ENCODE measurements at places on chromosomes 3 and 15.

GRCh38 chr3:109132801-109133473 is 3.6 kb upstream of the C3orf85 start:
- DNase-seq = peak; percentile 12

DNA sequence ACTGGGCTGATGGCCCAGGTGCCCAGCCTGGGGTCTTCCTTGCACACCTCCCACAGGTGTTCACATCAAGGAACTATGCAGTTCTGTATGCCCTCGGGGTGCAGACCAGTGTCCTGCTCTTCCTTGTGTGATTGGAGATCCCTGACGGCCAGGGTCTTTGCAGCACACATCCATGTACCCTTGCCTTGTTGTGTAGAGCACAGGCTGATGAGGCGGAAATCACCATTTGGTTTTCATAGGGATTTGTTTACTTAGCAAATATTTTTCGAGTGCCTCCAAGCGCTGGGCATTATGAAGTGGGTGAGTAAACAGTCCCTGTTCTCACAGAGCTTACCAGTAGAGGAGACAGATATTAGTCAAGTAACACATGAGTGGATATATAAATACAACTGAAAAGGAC is 209.3 kb upstream of the UMPS start:
- DNase-seq = peak; percentile 10

DNA sequence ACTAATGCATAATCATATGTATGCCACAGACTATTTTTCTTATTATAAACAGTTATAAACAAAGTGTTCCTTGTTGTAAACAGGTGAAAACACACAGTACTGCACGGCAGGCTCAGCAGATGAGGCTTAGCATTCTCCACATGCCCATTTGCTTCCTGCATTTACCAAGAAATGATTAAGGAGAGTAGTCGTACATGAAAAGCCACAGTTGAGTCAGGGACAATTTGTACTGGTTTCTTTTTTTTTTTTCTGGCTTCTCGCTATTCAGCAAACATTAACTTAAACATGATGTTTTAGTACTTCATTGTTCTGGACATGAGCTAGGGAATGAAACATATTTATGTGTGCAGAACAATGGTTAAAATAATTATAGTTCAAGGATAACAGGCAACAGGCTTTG is 63.4 kb downstream of the GHSR start:
- no peak for DNase-seq

- no peak for DNase-seq
These were observed 33.0 kb downstream of the HSPBAP1 start for GRCh38 chr3:122760453-122761271.

DNA sequence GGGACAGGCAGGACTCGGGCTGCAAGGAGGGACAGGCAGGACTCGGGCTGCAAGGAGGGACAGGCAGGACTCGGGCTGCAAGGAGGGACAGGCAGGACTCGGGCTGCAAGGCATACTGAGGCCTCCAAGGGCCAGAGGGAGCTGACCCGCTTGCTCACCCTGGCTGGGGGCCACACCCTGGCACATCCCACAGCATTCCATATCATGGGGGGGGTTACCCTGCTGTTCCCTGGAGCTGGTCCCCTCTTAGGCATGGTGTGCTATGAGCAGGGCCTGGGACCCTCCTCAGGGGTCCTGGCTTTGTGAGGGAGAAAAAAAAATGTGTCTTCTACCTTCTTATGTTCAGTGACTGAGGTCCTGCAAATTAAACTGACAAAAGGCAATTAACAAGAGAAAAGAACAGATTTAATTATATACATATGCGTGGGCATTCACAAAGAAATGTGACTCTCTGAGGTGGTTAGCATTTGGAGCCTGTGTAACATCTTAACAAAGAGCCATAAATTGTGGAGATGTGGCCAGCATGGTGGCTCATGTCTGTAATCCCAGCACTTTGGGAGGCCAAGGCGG is 97.6 kb upstream of the ALDH1A3 start:
- no peak for DNase-seq

DNA sequence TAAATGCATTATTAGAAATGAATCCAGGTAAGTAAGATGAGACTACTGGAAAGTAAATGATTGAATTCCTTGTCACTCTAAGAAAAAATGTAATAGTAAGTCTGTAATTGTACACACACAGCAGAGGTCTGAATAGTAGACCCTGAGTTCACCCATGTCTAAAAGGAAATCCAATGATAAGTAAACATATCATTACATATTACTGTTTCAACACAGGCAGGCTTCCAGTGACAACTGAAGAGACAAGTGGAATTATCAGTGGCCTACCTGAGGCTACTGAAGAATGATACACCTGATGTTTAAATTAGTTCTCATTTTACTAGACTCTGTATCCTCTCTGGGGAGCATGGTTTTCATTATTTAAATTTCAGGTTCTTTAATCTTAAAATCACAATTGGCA is 6.2 kb upstream of the CCNL1 start:
- DNase-seq = no peak

DNA sequence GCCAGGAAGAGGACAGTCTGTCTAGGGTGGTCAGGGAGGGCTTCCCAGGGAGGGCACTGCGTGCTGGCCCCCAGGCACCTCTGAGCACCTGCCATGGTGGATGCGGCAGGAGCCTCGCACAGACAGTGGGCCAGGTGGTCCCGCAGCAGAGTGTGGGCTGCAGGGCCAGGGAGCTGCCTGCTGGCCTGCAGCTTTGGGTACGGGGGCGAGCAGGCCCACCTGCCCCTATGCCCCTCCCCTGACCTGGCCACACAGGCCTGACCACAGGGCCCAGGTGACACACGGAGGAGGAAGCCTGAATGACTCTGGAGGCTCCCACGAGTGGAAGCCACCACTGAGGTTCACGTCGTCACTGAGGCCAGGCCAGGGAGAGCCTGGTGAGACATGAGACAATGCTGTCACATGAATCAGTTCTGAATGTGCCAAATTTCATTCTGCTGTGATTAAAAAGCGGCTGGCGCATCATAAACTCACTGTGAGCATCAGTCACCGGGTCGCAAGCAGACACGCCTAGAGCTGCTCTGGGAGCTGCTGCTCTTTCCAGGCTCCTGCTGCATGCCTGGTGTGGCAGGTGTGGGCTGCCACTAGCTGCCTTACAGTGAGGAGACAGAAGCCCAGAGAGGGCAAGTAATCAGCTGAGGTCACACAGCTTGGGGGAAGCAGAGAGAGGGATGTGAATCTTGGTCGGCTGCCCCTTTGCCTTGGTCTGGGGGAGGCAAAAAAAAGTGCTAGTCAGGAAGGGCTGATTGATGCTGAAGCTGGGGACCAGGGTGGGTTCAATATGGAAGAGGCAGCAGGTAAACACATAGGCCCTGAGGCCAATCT is 39.5 kb upstream of the IQSEC1 start:
- peak; percentile 32 for DNase-seq

DNA sequence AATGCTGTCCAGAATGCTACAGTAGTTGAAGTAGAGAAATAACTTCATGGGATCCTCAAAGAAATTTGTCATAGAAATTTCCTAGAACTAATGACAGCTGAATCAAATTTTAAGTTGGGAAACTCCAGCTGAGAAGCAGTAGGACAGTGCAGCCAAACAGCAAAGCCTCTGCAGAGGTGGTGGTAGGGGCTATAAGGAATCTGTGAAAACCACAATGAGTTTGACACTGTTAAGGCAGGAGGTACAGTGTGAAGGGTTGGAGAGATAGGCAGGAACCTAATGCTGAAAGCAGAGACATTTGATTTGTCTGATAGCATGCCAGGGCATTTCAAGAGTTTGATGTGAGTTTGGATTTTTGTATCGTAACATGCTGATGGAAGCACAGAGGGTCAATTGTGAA is 22.0 kb downstream of the ASTE1 start:
- no peak for DNase-seq

- no peak for DNase-seq
These were observed 44.2 kb upstream of the GOLIM4 start for GRCh38 chr3:168139947-168140346.

- DNase-seq = peak; percentile 45
These were observed 155.6 kb downstream of the SQOR start for GRCh38 chr15:45790325-45790943.

DNA sequence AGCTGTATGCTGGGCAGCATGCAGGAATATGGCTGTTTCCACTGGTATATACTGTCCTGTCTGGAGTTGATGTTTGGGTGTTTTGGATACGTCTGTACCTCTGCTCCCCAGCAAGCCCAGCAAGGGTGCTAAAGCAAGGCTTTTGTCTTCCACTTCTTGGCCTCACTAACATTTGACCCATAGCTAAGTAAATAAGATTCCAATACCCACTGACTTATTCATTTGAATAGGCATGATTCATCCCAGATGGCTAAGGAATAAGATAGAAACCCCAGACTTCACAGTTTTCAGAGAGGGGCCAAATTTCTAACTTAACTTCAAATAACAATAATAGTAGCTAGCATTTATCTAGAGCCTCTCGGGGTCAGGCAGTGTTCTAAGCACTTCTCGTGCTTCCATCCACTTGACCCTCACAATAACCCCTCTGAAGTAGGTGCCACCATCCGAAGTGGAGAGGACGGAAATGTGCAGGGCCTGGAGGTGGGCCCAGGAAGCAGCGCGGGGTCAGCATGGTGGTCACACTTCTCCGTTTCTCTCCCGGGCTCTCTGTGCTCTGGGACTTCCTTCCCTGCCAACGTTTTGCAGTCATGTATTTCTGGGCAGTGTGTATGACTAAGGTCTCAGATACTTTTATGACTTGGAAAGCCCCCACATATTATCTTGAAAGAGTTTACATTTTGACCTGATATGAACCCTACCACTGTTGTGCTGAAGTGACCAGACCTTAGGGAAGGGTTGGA is 39.3 kb downstream of the LRRK1 start:
- DNase-seq = peak; percentile 72

DNA sequence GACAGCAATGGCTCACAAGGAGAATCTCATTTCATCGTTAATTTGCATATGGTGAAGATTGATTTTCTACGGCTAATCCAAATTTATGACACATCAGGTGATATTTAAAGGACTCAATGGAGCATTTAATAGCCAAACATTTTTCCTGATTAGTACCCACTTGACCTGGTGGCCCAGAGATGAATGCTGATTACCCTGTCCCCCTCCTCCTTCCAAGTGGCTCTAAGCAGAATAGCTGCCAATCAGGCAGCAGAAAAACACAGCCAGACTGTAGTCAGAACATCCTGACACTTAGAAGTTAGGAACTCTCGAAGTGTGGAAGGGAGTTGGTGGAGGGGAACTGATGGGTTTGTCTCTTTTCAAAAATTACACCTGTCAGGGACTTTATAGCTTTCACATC is 302.5 kb downstream of the ZNF621 start:
- no peak for DNase-seq

DNA sequence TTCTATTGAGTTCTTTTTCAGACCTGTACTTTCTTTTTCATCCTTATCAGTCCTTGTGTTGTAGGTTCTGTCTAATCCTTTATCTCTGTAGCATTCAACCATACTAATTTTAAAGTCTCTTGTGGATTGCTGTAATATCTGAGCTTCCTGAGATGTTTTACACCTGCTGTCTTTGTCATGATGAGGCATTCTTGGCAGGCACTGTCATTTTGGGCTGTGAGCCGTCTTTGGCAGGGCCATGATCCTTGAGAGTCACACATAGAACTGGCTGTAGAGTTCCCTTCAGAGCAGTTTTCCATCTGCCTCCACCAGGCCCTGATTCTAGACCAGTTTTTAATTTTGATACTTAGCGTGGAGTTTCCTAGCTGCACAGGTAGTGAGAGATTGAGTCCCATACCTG is 6.7 kb downstream of the EFCC1 start:
- no peak for DNase-seq

GRCh38 chr3:152662157-152662556 is 172.8 kb upstream of the P2RY1 start:
- DNase-seq = no peak

DNA sequence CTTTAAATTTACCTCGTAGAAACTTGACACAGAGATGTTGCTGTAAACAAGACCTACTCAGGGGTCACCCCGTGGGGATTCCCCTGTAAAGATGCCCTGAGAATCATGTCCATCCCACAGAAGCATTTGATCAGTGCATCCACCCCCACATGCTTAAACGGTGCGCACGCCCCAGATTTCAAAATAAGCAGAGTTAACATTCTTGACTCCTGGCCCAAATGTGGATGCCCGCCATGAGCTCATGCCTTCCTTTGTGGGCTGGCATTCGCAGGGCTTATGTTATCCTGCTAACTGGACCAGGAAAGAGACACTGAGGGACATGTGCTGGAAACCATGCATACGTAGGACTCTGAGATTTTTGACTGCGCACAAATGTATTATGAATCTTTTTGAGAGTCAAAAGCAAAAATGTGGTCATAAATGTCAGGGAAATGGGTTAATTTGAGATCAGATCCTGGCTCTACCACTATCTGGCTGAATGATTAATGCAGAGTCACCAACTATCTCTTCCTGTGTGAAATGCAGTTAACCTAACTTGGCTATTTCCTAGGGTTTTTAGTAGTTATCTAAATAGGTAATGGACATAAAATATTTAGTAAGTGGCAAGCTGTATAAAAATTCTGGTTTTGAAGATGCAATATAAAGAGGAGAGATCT is 9.1 kb upstream of the TP63 start:
- no peak for DNase-seq

DNA sequence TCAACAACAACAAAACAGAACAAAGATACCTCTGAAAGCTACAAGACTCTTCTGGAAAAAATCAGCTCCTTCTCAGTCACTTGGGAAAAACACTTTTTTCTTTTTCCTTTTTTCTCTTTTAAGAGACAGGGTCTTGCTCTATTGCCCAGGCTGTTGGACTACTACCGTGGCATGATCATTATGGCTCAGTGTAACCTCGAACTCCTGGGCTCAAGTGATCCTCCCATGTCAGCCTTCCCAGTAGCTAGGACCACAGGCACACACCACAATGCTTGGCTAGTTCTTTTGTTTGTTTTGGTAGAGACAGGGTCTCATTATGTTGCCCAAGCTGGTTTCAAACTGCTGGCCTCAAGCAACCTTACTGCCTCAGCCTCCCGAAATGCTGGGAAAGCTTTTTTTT is 12.8 kb downstream of the MYO9A start:
- no peak for DNase-seq

DNA sequence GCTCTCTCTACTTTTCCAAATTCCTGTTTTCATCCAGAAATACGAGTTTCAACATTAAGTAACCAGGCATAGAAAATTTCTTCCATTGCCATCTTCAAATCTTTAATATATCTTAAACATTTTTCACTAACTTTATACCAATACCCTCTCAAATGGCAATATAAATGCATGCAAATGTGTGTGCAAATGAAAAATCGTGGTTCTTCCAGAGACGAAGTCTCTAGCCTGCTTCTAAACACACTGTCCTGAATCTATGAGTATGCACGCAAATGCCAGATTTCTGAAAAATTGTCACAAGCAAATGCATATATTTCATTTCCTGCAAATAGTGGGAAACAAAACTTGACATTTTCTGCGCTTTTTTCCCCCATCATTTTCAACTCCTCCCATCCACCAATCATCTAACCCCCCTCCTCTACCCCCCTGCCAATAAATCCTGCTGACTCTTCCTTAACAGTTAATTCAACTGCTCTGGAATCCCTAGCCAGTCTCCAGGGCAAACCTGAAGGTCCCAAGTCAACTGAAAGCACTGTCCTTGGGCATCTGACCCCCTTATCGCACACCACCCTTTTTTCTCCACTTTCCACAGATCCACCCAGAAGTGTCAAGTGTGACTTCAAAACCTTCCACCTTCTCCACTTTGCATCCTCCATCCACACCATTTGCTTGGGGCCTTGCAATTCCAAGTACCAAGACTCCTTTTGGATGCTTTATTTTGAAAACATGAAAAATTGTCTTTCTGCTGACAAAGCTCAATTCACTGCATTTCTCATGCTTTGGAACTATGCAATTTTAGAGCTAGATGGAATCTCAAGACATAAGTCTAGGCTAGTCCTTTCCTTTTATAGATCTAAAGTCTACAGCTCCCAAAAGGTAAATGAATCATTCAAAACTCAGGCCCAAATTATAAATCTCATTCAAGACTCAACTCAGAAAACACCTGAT is 144.7 kb downstream of the OSBPL10 start:
- DNase-seq = no peak

GRCh38 chr3:143644370-143645089 is 203.7 kb downstream of the SLC9A9 start:
- DNase-seq = peak; percentile 87

All from GM23248 (cell line).